Pons (tissue), 1 donor: ENCODE measurements at places on chromosomes 1 and 21.
A peak's percentile ranks its signal among the peaks of the same experiment; 100 is the strongest.

GRCh38 chr1:48676822-48677221, 99.9 kb downstream of the BEND5 start:
- no peak for DNase-seq

DNA sequence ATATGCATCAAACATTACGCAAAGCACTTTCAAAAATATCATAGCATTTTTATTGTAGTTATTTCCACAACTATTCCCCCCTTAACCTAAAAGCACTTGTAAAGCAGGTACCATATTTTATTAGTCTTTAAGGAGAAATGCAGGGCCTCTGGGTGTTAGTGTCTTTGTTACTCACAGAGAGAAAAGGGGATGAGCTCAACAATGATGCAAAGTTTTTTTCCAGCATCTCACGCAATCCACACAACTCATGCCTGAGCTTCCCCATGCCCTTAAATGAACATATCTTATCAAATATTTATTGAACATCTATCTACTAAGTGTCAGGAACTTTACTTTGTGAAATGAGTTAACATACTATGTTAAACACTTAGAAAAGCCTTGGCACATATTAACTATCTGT, 50.6 kb downstream of the BEND5 start:
- no peak for DNase-seq

GRCh38 chr21:45938811-45939520, 42.6 kb upstream of the COL6A1 start:
- DNase-seq, result no peak

GRCh38 chr1:207388721-207389120, 65.4 kb upstream of the CR2 start:
- no peak for DNase-seq

DNA sequence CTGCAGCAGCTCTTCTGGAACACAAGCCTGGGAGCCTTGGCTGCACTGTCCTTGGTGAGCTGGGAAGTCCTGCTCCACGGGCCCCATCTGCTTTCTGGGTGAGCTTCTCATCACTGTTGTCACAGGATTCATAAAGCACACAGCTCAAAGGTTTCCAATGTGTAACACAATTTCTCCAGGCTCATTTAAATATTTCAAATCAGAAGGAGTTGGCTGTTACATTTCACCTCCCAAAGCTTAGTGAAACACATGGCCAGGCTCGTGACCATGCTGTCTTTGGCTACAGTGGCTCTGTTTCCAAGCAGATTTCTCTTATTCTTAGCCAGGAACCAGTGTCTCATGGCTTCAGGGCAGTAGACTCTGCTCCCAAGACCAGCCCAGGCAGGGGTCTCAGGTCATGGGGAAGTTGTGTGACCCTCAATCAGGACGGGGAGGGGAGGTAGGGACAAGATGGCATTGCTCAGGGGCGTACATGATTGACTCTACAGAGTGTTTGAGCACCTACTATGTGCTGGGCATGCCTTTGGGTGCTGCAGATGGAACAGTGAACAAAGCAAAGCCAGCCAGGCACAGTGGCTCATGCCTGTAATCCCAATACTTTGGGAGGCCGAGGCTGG, 353.0 kb downstream of the NPHP4 start:
- no peak for DNase-seq

- no peak for DNase-seq
These were observed 53.9 kb upstream of the SAMD13 start for GRCh38 chr1:84247425-84248220.

- no peak for DNase-seq
These were observed 31.9 kb downstream of the ACBD3 start for GRCh38 chr1:226154593-226154992.

DNA sequence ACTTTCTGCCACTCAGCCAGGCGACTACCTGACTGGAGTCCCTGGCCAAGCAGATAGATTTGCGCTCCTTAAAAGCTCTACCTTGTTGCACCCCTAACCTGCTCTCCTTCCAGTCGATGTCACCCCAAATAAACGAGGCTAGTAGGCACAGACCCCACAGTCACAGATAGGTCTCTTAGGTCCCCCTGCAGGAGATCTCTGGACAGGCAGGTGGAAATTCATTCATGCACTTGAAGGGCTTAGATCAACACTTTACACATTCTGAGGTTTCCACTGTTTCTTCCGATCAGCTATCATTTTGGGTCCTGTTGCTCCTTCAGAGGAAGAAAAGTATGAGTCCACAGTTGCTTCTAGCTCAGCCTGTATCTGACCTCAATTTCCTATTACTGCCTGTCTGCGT, 272.6 kb upstream of the FMN2 start:
- no peak for DNase-seq

GRCh38 chr1:63691701-63692425, 82.0 kb upstream of the ROR1 start:
- DNase-seq, result peak; percentile 89

GRCh38 chr1:33846861-33847260, 17.0 kb upstream of the HMGB4 start:
- DNase-seq, result no peak

- no peak for DNase-seq
These were observed 1.5 kb upstream of the GJB3 start for GRCh38 chr1:34779526-34779925.

DNA sequence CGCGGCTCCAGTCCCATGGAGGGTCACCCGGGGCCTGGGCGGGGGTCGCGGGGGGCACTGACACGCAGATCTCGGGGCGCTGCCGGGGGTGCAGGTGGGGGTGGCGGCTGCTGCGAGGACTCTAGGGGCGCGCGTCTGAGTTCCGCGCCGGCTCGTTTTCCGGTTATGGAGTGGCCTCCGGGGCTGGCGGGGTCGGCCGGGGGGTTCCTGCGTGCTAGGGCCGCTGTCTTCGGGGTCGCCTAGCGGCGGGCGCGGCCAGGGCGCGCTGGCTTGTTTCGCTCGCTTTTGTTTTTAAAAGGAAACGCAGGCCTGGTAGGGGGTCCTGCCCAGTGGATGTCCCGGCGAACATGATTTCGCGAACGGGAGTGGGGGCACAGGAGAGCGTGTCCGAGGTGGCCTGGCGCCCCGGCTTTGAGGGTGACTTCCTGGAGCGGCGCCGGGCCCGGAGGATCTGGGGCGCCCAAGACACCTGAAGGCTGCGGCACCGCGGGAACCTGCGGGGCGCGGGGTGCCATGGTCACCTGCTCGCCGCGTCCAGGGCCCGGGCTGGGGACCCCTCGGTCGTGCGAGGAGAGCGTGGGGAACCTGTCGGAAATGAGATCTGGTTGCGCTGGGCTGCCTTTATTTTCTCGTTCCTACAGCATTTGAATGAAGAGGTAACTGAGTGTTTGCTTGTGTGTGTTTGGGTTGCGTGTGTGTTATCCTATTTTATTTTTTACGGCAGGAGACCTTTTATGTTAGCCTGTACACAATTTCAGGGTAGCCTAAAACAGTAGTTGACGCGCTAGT, 618 bp downstream of the ETS2 start:
- DNase-seq, result no peak

- DNase-seq, result no peak
These were observed 210.6 kb downstream of the KIF26B start for GRCh38 chr1:245365095-245366020.

DNA sequence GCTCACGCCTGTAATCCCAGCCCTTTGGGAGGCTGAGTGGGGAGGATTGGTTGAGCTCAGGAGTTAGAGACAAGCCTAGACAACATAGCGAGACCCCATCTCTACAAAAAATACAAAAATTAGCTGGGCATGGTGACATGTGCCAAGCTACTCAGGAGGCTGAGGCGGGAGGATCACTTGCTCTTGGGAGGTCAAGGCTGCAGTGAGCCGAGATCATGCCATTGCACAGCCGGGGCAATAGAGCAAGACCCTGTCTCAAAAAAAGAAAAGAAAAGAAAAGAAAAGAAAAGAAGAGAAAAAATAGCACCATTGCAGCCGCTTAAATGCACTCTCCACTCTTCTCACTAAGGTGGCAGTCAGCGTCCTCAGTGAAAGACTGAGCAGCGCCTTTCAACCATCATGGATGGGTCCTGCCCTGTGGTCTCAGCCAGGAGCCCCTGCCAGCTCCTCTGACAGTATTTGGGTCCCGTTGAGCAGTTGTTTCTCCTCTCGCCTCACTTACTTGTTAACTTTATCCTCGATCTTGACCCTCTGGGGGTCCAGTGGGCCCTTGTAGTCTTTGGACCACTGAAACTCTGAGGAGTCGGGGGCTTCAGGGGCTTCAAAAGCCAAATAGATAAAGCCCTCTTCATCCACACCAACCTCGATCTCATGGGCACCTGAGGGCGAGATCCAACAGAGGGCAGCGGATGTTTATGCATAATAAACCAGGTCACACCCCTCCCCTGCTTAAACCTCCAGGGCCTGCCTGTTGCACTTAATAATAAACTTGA, 36.9 kb downstream of the MYOM3 start:
- DNase-seq, result no peak

- no peak for DNase-seq
These were observed 4.6 kb upstream of the ZNF678 start for GRCh38 chr1:227558732-227559262.

DNA sequence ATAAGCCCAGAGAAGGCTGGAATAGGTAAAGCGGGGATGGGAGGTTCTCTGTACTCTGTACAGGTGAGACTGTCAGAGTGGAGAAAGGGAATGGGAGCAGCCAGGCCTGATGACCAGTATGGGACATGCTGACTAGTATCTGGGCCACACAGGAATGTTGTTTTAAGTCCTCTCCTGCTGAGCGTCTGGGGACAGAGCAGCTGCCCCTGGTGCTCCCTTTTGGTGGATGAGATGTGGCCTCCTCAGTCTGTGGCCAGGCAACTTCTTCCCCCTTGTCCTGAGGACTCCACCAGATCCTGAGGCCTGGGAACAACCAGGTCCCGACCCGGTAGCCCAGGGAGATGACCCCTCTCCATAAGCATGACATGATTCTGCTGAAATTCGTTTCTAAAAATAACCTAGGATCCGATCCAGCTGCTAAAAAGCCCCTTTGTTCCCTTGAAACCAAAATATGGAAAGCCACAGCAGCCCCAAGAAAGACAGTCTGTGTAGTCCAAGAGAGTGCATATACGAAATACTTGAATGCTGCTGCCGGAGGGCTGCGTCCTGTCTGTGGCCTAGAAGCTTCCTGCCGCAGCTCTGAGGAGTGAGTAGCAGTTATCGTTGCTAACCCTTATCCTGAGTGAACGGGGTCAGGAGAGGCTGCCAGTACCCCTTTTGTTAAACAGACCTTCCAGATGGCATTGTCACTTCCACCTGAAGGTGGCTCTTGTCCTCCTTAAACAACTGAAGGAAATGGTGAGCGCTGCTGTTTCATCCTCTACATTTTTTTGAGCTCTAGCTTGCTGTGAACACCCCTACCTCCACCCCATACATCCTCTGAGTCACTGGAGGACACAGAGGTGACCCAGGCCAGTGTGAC, 47.1 kb downstream of the ATP2B4 start:
- DNase-seq, result peak; percentile 47

DNA sequence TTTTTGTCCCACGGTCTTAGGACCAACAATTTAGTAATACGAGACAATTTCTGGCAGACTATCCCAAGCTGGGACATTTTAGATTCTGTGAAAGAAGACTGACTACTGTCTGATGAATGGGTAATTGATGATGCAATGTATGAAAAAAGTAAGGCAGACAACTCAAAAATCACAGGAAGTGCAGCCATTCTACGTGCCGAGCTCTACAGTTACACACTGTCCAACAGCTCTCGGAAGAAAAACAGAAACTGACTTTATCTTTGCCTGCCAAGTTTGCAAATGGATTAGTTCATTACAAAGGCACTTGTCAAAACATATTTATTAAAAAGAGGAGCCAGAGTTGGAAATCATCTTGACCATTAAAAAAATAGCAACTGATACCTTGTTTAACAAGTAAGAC, 31.3 kb downstream of the ZBTB8B start:
- DNase-seq, result peak; percentile 18

- no peak for DNase-seq
These were observed 33.0 kb upstream of the PDPN start for GRCh38 chr1:13550663-13551062.

- no peak for DNase-seq
These were observed 242.7 kb upstream of the IRF2BP2 start for GRCh38 chr1:234852659-234853058.
